ENCODE measurements at places on chromosomes 5 and 9.

GRCh38 chr9:109115931-109116526 lies 3.7 kb downstream of the TMEM245 start:
- no peak for DNase-seq

GRCh38 chr5:67165526-67166459 lies 30.8 kb downstream of the CD180 start:
- no peak for DNase-seq

DNA sequence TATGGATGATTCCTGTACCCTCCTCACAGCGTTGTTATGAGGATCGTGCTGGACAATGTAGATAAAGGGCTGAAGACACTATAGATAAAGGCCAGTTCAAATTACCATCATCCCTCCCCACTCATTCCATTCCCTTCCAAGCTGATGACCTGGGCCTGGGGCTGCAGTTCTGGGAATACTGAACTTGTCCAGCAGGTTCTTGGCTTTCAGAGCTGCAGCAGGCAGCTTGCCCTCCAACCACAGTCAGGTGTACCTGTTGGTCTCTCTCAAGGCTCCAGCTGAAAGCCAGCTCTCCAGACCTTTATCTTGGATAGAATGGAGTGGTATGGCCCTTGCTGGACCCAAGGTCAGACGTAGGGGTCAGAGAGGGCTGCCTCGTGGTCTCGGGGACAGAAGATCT lies 92.5 kb downstream of the PCDH1 start:
- no peak for DNase-seq

GRCh38 chr9:2407450-2407849 lies 214.1 kb upstream of the VLDLR start:
- DNase-seq = no peak

DNA sequence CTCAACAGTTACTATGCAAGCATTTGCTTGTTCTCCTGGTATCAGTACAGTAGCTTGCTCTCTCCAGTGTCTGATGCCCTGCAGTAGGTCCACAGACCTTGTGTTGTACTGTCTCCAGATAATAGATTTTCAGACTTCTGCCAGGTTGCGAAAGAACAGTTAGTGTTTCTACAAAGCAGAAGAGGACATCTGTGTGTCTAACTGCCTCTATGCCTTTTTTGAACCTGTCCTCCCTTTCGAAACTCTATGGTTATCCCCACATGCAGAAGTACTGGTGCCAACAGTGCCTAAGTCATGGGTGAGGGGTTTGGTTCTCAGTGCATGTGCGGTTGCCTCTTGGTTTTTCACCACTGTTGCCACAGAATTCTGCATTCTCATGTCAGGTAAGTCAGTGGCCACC lies 45.9 kb downstream of the KCNN2 start:
- DNase-seq = no peak

All from NCI-H1436 (cell line).